ENCODE measurements at places on chromosomes 12 and 14.

DNA sequence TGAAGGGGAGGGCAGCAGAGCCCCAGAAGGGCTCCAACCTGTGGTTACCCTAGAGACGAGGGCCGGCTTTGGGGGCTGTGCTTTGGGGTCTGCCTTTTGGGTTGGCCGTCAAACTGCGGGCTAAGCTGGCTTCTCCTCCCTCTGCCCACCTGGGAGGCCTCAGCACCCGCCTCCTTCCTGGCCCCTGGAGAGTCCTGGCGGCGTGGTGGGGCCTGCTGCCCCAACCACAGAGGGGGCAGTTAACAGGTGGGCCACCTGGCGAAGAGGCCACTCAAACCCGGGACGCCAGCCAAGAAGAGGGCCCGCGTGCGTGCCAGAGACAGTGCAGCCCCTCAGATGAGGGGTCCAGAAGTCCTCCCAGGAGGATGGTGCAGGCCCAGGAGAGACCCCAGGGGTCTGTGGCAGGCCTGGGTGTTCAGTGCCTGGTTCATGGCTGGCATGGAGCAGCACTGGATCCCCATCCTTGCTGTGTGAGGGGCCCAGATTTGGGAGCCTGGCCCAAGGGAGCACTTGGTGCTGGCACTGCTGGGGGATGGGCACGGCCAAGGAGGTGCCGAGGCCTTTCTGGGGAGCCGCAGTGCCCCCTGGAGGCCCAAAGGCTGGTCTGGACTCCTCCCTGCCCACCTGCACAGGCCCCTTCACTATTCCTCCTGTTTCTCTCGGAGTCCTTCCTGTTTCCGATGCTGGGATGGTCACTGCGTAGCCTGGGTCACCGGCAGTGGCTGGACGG lies 48.8 kb downstream of the LRCOL1 start:
- DNase-seq: no peak

- no peak for DNase-seq
Measured at GRCh38 chr12:64494998-64495729, 43.2 kb downstream of the TBK1 start.

GRCh38 chr12:69779928-69780327 lies 41.3 kb downstream of the RAB3IP start:
- peak; percentile 87 for DNase-seq

GRCh38 chr12:91335699-91336098 lies 153.1 kb upstream of the DCN start:
- no peak for DNase-seq

DNA sequence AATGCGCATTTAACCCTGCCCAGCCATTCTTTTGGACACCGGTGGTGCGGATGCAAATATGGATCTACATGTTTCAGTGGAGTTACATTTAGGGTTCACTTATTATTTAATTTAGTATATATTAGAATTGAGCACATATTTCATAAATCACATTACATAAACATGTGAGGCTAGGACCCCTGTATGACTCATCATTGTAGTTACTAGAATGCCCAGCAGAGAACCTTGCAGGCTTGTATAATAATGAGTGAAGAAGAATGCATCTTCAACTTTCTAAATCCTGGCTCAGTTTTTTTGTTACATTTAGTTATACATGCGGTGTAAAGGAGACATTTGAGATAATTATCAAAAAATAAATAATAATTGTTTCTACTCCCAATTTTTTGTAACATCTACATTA lies 369.0 kb downstream of the ATP23 start:
- no peak for DNase-seq

DNA sequence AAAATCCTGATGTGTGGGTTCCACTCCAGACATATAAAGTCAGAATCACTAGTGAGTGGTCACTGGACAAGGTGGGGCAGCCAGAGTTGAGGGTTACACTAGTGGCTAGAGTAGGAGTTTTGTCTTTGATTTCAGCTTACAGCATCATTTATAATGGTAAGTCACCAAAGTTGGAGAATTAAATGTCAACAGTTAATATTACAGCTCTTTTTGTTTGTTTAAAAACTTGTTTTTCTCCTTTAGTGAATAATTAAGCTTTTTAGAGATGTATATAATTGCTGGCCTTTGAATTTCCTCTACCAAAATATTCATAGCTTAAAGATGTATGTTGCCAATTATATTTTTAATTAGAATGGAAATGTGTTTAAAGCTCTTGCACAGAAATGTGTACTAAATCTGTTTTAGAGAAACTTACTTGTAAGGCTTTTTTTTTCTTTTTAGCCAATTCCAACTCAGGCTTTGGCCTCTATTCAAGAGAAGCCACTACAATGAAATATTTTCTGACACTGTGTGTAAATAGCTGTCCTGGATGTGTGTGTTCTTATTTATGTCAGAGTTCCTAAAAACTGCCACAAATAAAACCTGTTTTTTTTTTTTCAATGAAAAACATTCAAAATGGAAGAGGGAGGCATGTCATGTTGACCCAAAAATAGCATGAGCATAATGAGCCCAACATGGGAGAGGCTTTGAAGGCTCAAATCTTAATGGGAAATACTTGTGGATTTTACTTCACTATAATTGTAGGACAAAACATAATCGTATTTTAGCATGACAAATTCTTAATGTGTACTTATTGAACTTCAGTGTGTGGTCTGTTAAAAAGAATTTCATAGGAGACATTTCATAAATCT lies 92.2 kb downstream of the TBC1D30 start:
- no peak for DNase-seq

- DNase-seq: no peak
Measured at GRCh38 chr12:109214131-109214530, 95.0 kb downstream of the FOXN4 start.

DNA sequence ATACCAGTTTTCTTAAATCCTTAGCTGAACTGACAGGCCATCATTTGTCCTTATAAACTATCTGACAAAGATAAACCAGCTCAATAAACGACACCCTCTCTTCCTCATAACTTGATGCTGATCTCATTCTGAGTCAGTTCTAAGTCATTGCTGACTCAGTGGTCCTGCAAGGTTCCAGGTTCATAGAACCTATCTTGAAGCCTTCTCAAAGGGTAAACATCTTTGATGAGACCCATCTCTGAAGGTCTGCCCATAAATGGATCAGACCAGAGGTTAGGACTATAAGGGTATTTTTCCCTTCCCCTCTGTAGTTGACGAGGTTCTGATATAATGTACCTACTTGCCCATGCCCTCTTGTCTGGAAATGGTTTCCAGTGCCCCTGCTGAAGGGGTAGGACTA lies 11.9 kb downstream of the NAA25 start:
- DNase-seq: no peak

GRCh38 chr12:124321040-124321481 lies 26.2 kb downstream of the RFLNA start:
- peak; percentile 66 for DNase-seq

DNA sequence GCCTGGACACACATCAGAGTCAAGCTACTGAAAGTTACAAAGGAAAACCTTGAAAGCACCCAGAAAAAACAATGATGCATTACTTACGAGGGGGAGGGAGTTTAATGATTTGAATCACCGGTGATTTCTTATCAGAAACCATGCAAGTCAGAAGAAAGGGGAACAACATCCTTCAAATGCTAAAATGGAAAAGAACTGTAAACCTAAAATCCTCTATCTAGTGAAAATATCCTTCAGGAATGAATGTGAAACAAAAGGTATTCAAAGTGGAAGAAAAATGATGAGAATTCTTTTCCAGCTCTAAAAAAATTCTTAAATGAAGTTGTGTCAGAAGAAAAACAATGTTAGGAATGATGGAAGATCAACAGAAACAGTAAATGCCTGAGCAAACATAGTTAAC lies 16.8 kb downstream of the SCAF11 start:
- no peak for DNase-seq

DNA sequence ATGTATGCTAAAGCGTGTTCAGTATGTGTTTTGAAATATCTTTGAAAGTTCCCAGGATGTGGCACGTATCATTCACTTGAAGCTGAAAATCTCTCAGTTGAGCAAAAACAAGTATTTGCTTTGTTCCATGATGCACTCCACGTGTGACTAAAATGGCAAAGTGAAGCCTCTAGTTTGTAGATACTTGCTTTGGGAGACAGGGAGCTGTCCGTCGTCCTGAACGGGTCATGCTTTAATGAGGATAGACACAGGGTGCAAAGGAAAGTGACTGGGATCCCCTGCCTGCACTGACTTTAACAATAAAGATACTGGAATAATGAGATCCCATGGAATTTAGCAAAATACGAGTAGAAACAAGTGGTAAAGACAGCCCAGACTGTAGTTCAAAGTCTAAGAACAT lies 991.4 kb downstream of the NRXN3 start:
- no peak for DNase-seq

DNA sequence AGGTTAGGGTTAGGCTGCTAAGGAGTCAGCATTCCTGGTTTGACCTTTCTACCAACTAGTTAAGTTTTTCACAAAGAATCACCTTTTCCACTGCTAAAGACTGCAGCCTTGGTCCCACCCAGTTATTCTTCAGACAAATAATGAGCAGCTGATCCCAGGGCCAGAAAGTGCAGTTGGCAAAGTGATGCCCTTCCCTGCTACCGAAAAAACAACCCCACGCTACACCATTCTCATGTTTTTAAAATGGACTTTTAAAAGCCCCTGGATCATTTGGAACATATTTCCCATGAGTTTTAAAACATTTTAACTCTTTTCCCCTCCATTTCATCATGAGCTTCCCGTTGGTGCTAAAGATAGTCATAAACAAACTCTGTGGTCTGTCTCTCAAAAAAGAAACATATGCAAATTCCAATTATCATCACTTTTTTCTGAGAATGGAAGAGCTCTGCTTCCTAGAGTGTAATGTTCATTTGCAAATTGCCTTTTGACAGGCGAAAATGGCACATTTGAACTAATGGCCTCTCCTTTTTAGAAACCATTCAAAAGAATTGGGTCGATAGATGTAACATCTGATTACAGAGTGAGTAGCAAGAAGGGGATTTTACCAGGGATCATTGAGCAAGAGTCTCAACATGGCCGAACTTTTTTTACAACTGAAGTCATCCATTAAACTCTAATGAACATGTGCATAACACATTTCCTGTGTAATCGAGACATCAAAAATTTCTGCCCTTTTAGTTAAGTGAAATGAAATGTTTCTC lies 129.3 kb upstream of the RAP1B start:
- no peak for DNase-seq

DNA sequence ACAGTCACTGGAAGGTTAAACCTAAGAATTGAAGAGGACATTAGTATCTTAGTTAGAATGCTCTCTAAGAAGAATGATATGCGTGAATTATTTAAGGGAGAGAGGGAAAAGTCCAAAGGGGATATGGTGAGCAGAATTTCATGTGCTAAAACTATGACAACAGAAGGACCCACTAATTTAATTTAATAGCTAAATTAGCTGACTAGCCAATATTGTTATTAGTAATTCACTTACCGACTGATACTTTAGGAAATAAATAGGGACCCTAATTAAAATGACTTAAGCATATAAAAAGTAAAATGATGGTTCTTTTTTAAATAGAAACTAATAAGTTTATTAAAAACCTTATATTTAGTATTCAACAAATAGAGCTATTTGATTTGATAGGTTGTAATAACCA lies 179.6 kb downstream of the RASSF9 start:
- DNase-seq: no peak

GRCh38 chr14:20617138-20618003 lies 24.1 kb downstream of the OR6S1 start:
- no peak for DNase-seq

DNA sequence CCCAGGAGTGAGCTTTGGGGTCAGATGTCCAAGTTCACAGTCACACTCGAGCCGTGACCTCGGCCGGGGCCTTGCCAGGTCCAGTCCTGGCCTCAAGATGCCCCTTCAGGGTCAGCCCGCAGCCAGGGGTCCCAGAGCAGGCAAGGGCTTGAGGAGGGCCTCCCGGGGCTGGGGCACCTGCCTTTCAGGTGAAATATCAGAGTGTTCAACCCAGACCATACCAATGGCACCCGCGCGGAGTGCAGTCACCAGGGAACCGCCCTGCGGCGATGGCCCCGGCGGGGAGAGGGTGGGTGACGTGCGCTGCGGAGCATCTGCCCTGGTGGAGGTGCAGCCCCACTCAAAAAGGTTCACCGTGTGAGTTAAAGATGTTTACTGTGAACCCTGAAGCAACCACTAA lies 16.9 kb downstream of the LRCOL1 start:
- DNase-seq: no peak

- no peak for DNase-seq
Measured at GRCh38 chr14:75861161-75861621, 120.6 kb downstream of the TGFB3 start.

DNA sequence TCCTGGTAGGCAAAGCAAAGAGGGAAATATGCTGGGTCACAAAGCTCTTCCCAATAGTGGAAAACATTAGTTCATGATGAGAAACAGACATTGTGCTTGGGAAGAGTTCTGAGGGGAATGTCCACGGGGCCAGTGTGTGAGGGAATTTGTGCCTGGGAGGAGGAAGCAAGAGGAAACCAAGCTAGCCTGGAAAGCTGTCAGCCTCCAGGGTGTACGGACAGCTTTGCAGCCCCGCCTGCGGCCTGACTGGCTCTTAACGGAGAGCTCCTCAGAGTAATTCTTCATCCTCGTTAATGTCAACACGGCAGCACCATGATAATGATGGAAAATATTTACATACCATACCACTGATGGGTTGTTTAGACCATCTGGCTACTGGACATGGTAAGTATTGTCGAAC lies 32.4 kb downstream of the PITPNM2 start:
- peak; percentile 95 for DNase-seq

GRCh38 chr12:132825089-132825488 lies 3.6 kb downstream of the GOLGA3 start:
- no peak for DNase-seq

GRCh38 chr14:53399057-53399456 lies 245.9 kb upstream of the DDHD1 start:
- no peak for DNase-seq

GRCh38 chr14:93220509-93220908 lies 13.5 kb downstream of the UBR7 start:
- DNase-seq: no peak

DNA sequence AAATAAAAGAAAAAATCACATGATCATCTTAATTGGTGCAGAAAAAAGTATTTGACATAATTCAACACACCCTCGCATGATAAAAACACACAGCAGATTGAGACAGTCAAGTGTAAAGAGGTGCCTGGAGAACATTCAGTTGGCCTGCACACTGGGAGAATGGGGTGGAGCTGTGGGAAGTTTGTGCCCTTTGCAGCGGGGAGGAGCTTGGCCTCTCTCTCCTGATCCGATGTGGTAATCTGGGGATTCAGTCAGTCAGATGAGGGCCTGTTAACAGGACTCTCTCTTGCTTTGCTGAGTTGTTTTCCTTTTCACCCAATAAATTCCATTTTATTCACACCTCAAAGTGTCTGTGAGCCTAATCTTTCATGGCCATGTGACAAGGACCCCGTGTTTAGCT lies 5.9 kb downstream of the SERPINA6 start:
- DNase-seq: no peak

- no peak for DNase-seq
Measured at GRCh38 chr12:57630891-57631433, 2.0 kb downstream of the B4GALNT1 start.

DNA sequence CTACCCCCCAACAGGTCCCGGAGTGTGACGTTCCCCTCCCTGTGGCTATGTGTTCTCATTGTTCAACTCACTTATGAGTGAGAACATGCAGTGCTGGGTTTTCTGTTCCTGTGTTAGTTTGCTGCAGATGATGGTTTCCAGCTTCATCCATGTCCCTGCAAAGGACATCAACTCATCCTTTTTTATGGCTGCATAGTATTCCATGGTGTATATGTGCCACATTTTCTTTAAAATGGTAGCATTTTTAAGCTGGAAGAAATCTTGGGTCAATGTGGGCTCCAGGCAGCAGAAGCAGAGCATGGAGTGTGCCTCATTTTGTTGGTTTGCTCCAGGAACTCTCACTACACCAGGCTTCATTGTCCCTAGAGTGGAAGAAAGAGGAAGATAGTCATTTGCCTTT lies 47.6 kb upstream of the ITPR2 start:
- no peak for DNase-seq
